Stimulated activated CD4-positive, alpha-beta T cell treated with anti-CD3 and anti-CD28 coated beads, Interleukin-1b, Interleukin-23, amount 100 ng/mL, for 24 hours (primary cell): ENCODE measurements at places on chromosomes 3 and 15.

GRCh38 chr15:65896236-65896635, 26.9 kb downstream of the RAB11A start:
- DNase-seq, result no peak

GRCh38 chr3:100254168-100254777, 6.5 kb upstream of the TBC1D23 start:
- no peak for DNase-seq

- no peak for DNase-seq
Measured at GRCh38 chr15:80489030-80489594, 84.9 kb downstream of the ARNT2 start.

DNA sequence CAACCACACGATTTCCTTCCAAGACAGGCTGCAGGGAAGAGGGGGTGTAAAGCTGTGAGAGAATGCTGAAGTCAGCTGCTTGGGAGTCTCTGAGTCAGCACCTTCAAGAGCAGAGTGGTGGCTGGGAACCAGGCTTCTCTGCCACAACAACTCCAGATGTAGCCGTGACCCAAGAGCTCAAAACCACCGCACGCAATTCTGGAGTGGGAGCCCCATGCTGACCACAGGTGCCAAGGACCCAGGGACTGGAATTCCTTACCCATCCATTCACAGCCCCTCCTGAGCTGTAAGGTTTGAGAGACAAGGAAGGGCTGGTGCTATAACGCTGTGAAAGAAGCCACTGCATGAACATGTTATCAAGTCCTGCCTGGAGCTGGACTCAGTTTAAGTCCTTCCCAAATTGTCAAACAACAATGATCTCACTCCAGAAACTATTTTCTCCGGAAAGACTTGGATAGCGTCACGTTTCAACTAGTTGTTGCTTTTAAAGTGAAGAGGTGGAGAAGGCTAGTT, 61.4 kb downstream of the UMPS start:
- no peak for DNase-seq

- DNase-seq, result no peak
Measured at GRCh38 chr3:115630850-115631249, 7.5 kb downstream of the GAP43 start.

GRCh38 chr3:43161684-43162229, 55.9 kb upstream of the POMGNT2 start:
- DNase-seq, result no peak
